Stimulated activated CD8-positive, alpha-beta memory T cell treated with anti-CD3 and anti-CD28 coated beads, Interleukin-4, amount 100 ng/mL, for 1 hour (primary cell): ENCODE measurements at places on chromosomes 3 and 15.

GRCh38 chr3:113501597-113501996 lies 13.4 kb downstream of the SPICE1 start:
- no peak for DNase-seq

DNA sequence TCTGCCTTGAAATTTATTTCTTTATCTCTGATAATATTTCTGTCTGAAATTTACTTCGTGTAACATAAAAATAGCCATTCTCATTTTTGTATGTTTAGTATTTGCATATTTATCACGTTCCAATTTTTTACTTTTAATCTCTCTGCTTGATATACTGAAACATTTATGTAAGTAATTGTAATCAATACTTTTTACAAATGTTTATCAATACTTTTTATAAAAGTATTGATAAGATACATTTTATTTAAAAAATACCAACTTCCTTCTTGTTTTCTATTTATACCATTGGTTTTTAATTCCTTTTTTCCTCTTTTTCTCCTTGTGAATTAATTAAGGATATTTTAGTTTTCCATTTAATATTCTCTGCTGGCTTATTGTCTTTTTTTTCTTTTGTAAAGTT lies 60.3 kb upstream of the TBL1XR1 start:
- no peak for DNase-seq

DNA sequence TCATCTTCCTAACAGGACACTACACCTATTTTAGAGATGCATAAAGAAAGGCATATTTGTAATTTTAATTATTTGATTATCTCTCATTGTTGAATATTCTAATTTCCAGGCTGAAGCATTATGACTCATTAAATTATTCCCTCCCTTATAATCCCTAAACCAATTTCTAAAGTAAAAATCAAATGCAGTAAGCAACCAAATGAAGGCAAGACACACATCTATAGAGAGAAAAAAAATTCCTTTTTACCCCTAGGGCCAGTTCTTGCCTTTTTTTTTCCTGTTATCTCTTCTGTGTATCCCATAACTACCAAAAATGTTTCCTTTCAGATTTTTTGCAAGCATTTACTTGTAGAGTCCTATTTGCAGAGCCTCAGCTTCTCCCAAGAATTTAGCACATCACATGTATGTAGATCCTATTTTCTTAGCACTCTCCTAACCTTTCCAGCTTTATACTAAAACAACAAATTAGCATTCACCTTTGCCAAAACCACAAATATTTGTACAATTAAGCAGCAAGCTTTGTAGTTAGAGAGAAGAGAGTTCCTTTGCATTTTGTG lies 177.9 kb downstream of the SATB1 start:
- DNase-seq: no peak

- no peak for DNase-seq
These were observed 207.6 kb downstream of the STAG1 start for GRCh38 chr3:136544532-136544931.

DNA sequence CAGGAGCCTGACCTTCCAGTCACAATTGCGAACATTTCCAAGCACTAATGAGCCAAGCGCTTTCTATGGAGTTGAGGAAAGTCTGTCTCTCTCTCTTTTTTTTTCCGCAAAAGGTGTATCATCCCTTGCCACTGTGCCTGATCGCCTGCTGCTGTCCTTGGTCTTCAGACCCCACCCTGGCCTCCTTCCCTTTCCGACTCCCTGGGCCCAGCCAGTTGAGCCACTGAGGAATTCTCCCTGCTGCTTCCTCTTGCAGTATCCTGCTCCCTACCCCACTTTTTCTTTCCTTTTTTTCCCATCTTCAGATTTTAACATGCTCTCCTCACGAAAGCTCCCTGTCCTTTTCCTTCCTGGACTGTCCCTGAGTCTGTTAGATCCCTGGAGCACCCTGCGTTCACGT lies 396.5 kb upstream of the C2CD4B start:
- no peak for DNase-seq

- no peak for DNase-seq
These were observed 14.4 kb upstream of the SENP7 start for GRCh38 chr3:101527441-101527840.

GRCh38 chr3:126131881-126132750 lies 48.2 kb upstream of the SLC41A3 start:
- no peak for DNase-seq

GRCh38 chr3:128884992-128885391 lies 5.6 kb downstream of the ACAD9 start:
- no peak for DNase-seq

- DNase-seq: no peak
These were observed 76.8 kb downstream of the NPAP1 start for GRCh38 chr15:24752354-24752753.

- no peak for DNase-seq
These were observed 3.4 kb downstream of the ANKRD28 start for GRCh38 chr3:15794303-15794771.
